ENCODE measurements at places on chromosomes 7 and 10. TPM values are rescaled to one million over a fixed set of nuclear protein-coding genes. Genes with fewer than 3 reads are reported as not detected.

DNA sequence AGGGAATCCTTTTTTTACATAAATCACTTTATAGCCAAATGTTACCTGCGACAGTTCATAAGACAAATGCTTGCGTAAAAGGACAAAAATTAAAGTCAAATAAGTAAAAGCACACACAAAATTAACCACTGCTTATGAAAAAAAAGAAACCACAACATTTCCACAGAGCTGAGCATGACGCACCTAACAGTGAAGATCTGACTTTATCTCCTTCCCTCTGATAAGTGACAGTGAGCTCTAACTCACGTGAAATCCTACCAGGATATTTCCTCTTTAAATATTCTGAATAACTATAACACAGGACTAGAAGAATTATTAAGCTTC lies 225.5 kb downstream of the SFMBT2 start:
- no peak overlapping the region for H3K27ac ChIP-seq
- peak; percentile 70 for DNase-seq
- H3K27me3 ChIP-seq, result no peaks in the 10 kb centered on the region
- H3K4me3 ChIP-seq, result no peak overlapping the region
- H3K36me3 ChIP-seq, result no peaks in the 10 kb centered on the region

DNA sequence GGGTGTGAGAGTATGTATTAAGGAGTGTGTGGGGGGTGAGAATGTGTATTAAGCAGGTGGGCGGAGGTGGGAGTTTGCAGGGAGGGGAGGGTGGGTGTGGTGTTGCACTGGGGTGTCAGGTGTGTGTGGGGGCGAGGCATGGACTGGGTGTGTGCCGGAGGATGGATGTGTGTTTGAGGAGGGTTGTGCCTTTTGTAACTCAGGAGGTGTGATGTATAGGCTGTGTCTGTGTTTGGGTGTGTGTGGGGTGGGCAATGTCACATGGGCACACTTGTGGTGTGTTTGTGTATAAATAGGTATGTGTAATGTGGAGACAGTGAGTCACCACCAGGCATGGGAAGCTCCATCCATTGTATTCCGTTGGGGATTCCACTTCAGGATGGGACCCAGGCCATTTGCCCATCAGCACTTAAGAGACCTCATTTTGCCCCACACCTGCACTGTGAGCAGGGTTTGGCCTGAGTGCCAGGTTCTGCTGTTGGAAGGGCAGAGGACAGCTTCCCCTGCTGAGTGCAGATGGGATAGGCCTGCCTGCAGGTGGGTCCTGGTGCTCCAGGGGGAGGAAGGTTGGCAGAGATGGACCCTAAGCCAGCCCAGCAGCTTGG lies 5.8 kb downstream of the UNC5B start:
- H3K36me3 ChIP-seq, result no peaks in the 10 kb centered on the region
- H3K27me3 ChIP-seq, result peaks cover 9% of the 10 kb centered on the region
- no peak overlapping the region for H3K4me3 ChIP-seq
- no peak for DNase-seq
- no peak overlapping the region for H3K27ac ChIP-seq
- peaks cover 2% of the 10 kb centered on the region for H3K4me1 ChIP-seq

GRCh38 chr7:111836592-111836991 lies 274.3 kb upstream of the IMMP2L start:
- no peak for DNase-seq
- no peak overlapping the region for H3K27ac ChIP-seq
- H3K4me3 ChIP-seq, result no peak overlapping the region
- no peaks in the 10 kb centered on the region for H3K36me3 ChIP-seq
- no peaks in the 10 kb centered on the region for H3K27me3 ChIP-seq

DNA sequence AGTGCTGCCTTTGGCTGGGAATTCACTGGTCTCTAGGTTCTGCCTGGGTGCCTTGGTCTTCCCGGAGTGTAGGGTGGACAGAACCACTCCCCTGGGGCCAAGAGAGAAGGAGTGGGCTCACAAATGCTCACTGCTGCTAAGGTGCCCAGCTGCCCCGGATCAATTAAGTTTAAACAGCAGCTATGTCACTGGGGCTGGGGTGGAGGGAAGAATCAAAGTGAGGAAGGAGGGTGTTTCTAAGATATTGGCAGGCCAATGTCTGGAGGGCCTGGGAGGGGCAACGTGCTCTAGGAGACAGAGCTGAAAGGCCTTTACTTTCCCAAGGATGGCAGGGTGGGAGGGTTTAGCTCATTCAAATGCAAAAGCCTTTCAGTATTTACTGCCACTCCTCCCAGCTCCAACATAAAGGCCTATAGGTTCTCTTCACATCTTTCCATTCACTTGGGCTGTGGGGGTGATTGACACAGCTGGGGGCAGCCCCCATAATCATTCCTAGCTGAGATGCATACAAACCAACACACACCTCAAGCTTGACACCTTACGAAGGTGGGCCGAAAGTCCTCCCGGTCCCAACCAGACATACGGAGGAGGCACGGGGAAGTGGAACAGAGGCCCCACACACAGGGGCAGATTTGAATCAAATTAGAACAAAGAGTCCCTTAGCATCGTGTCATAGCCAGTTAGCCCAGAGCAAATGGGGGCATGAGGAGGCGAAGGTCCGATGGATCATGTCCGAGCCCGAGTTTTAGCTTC lies 108.0 kb upstream of the EFCAB10 start:
- DNase-seq, result no peak
- no peaks in the 10 kb centered on the region for H3K36me3 ChIP-seq
- H3K27ac ChIP-seq, result no peak overlapping the region
- H3K4me1 ChIP-seq, result peaks cover 26% of the 10 kb centered on the region
- no peak overlapping the region for H3K4me3 ChIP-seq

GRCh38 chr7:47253650-47254080 lies 328.2 kb downstream of the TNS3 start:
- DNase-seq, result no peak
- no peak overlapping the region for H3K4me3 ChIP-seq
- no peaks in the 10 kb centered on the region for H3K27me3 ChIP-seq
- no peak overlapping the region for H3K27ac ChIP-seq

DNA sequence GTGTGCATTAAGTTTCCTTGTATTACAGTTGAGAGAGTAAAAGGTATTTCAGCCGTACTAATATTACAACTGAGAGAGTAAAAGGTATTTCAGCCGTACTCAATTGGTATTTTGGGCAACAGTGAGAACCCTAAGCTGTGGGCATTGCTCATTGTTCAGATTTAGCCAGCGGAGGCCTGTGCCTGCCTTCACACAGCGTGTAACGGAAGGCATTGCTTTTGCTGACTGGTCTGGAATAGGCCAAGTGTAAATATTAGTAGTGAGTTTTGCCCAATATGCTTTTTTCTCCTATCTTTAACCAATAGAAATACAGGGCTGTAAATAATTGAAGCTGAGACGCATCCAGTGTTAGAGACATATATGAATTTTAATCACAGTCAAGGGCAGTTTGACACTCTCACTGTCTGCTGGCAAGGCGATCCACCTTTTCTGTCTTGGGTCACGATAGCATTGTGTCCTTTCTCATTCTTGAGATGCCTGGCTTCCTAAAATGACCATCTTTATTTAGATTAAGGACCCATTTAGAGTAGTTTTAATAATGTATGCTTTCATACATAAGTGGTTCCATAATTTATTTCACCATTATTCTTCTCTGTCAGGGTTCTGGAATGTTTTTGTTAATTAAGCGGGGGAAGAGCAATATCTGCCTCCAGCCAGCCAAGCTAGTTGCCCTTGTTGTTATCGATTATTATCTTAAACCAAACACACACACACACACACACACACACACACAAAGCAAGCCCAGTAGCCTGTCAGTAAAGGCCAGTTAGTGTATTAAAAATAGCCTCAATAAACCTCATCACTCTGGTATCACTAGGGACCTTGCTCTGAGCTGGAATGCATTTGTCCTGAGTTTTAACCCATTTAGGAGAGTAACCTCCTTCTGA lies 130.7 kb downstream of the CELF2 start:
- no peaks in the 10 kb centered on the region for H3K36me3 ChIP-seq
- no peak for DNase-seq
- H3K27me3 ChIP-seq, result no peaks in the 10 kb centered on the region
- peaks cover 98% of the 10 kb centered on the region for H3K4me1 ChIP-seq

DNA sequence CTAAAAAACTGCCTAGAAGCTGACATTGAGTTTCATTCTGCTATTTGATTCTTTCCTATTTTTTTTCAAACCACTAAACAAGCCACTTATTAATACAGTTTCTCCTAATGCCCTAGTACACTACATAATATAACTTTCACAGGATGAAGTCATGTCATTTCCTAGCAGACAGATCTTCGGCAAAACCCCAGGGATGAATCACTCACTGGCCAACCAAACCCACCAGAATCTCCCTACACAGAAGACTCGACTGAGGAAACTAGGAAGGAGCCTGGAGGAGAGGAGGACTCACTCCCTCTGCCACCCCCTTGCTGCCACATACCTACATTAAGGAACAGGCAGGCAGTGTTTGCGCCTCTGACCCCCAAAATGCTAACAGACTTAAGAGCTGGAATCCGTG lies 33.4 kb downstream of the XPNPEP1 start:
- H3K36me3 ChIP-seq, result no peaks in the 10 kb centered on the region
- no peak overlapping the region for H3K27ac ChIP-seq
- no peaks in the 10 kb centered on the region for H3K27me3 ChIP-seq
- peaks cover 6% of the 10 kb centered on the region for H3K4me1 ChIP-seq

DNA sequence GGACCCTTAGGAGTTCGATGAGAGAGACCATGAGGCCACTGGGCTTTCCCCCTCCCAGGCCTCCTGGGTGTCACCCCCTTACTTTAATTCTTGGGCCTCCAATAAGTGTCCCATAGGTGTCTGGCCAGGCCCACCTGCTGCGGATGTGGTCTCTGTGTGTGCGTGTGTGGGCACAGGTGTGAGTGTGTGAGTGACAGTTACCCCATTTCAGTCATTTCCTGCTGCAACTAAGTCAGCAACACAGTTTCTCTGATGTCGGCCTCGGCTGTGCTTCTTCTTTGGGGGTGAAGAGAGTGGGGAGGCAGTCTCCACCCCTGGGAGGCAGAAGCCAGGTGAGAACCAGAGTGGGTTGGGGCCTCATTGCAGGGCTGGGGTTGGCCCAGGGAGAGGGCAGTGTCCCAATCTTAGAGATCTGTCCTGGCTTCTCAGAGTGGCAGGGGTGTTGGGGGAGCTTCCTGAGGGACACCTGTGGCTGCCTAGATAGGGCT lies 1.5 kb downstream of the PVRIG start:
- peak; percentile 88 for DNase-seq
- H3K4me1 ChIP-seq, result peaks cover 38% of the 10 kb centered on the region
- H3K4me3 ChIP-seq, result peak overlapping the region; percentile 81
- H3K36me3 ChIP-seq, result peaks cover 28% of the 10 kb centered on the region
- no peaks in the 10 kb centered on the region for H3K27me3 ChIP-seq

GRCh38 chr10:25786161-25786560 lies 147.9 kb upstream of the MYO3A start:
- no peak overlapping the region for H3K4me3 ChIP-seq
- H3K4me1 ChIP-seq, result no peaks in the 10 kb centered on the region
- H3K36me3 ChIP-seq, result no peaks in the 10 kb centered on the region
- no peak for DNase-seq
- H3K27ac ChIP-seq, result no peak overlapping the region

GRCh38 chr10:44925811-44926750 lies 14.9 kb downstream of the TMEM72 start:
- DNase-seq, result no peak
- no peaks in the 10 kb centered on the region for H3K27me3 ChIP-seq
- H3K4me3 ChIP-seq, result no peak overlapping the region

DNA sequence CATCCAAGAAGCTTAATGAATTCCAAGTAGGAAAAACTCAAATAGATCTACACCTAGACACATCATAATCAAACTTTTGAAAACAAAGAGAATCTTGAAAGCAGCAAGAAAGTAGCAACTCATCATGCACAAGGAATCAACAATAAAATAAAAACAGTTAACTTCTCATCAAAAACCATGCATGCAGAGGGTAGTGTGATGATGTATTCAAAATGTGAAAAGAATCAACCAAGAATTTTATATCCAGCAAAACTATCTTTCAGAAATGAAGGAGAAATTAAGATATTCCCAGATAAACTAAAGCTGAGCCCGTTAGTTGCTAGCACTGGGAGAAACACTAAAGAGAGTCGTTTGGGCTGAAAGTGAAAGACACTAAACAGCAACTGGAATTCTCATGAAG lies 4.3 kb upstream of the PARP12 start:
- no peak for DNase-seq
- H3K4me1 ChIP-seq, result peaks cover 6% of the 10 kb centered on the region
- no peak overlapping the region for H3K4me3 ChIP-seq
- no peaks in the 10 kb centered on the region for H3K36me3 ChIP-seq

DNA sequence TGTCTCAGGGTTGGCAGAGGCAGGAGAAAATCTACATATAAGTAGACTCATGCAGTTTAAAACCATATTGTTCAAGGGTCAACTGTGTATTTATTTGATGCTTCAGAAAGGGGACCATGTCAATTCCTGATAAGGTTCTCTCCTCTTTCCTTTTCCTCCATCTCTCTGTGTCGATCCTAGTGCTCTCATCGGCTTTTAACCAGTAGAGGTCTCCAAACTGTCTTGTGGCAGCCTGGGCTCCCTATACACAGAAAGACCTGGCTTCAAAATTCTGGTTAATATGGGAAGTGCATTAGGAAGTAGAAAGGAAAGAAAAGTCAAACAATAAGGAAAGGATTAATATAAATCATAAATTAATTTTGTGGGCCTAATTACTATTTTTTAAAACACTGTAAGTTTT lies 304.4 kb upstream of the C7orf33 start:
- H3K4me3 ChIP-seq, result no peak overlapping the region
- no peak for DNase-seq
- H3K27me3 ChIP-seq, result peaks cover 4% of the 10 kb centered on the region
- no peak overlapping the region for H3K27ac ChIP-seq

DNA sequence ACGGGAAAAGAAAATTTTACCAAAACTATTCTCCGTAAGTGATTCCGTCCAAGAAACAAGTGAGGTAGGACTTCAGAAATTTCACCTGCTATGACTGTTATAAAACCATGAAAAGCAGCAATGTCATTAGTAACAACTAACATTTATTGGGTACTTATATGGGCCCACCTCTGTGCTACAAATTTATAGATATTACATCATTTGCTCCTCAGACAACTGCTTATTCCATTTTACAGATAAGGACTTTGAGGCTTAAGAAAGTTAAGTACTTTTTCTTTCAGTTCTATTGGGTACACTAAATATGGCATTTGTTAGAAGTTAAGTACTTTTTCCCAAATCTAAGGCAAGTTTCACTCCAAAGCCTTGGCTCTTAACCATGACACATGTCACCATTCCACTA lies 36.3 kb downstream of the HACD1 start:
- no peak for DNase-seq
- no peak overlapping the region for H3K4me3 ChIP-seq
- no peaks in the 10 kb centered on the region for H3K36me3 ChIP-seq
- no peaks in the 10 kb centered on the region for H3K27me3 ChIP-seq
- no peak overlapping the region for H3K27ac ChIP-seq

Gene OR6V1
- not detected for total RNA-seq

Gene PMPCB
- 58.8 TPM for total RNA-seq

Gene CCDC172
- not detected for total RNA-seq

Gene EZH2
- 21.0 TPM for total RNA-seq

Gene ACTL6B
- not detected for total RNA-seq

Gene OGDH
- total RNA-seq, result 83.2 TPM

Data from naive thymus-derived CD4-positive, alpha-beta T cell (primary cell).